ENCODE measurements at places on chromosomes 4 and X.

DNA sequence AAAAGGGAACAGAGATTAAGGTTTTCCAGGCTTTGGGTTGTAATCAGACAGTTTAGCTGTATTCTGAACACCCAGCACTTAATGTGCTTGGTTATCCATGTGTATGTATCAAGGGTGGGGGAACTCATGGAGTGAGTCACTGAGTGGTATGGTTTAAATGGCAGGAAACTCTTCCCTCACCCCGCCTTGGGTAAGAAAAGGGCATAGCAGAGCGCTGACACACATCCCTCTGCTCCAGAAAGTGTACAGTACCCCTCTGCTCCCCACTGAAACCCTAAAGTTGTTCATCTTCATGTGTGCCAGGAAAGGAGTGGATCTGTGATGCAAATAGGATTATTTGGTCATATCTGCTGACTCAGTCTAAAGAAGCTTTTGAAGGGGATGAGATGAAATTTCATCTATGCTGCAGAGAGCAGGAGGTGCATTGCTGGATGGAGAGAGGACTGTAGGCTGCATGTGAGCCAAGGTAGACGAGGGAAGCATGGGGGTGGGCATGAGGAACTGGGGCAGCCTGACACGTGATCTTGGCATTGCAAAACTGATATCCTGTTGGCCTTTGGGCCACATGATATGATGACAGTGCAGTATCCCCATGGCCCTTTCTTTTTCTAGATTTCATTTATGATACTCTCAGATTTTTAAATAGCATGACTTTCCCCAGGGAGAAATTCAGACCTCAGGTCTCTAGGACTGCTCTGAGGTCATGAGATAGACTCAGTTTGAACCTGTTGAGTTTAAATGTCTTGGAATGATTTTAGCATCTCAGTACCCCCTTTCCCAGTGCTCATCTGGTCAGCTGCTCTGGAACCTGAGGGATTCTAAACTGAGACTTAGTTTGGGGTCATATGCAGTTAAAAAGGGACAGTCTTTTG is 84.8 kb downstream of the TMEM164 start:
- DNase-seq, result peak; percentile 15

DNA sequence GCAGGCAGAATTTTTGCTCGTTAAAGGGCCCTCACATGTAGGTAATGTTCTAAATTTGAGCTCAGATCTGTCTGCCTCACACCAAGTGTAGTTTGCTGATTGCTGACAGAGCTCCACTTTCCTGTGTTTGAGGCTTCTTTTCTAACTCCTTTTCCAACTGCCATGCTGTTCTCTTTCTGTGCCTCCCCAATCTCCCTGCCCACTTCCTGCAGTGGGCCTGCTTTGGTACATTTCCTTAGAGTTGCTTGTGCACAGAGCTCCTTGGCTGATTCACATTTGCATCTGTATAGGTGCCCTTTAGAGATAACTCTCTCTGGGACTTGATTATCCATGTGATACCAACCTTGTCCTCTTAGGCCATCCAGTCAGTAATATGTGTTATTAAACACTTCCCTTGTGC is 4.5 kb downstream of the MED28 start:
- DNase-seq, result no peak

GRCh38 chrX:71366674-71367256 is 608 bp downstream of the TAF1 start:
- no peak for DNase-seq

DNA sequence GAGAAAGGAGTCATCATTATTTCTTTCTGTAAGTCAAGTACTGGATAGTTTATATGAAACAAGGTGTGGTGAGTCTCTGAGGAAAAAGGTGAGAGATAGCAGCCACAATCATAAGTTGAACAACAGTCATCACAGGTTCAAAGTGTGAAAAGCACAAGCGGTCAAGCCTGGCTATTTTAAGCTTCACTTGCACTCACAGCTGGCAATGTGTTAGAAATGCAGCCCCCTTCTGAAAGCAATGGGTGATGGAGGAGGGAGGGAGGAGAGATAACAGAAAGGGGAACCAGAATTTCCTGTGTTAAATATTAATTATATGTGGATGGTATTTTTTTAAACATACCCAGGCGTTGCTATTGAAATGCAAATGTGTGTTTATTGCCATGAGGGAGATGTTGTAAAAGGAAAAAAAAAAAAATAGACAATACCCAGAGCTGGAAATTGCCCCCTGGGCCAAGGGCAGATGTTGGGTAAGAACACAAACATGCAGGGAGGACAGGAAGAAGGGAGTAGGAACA is 26.9 kb upstream of the BMP3 start:
- DNase-seq, result no peak

- no peak for DNase-seq
Measured at GRCh38 chr4:176193938-176194337, 1.4 kb downstream of the SPATA4 start.

GRCh38 chr4:136329042-136329662 is 1203.1 kb downstream of the PCDH18 start:
- DNase-seq, result no peak

Data from T1000 (cell line).